Ovary (tissue), 10 donors: ENCODE measurements at places on chromosomes 2 and 18.

GRCh38 chr2:207126724-207127308, 38.9 kb downstream of the KLF7 start:
- no peak for DNase-seq

DNA sequence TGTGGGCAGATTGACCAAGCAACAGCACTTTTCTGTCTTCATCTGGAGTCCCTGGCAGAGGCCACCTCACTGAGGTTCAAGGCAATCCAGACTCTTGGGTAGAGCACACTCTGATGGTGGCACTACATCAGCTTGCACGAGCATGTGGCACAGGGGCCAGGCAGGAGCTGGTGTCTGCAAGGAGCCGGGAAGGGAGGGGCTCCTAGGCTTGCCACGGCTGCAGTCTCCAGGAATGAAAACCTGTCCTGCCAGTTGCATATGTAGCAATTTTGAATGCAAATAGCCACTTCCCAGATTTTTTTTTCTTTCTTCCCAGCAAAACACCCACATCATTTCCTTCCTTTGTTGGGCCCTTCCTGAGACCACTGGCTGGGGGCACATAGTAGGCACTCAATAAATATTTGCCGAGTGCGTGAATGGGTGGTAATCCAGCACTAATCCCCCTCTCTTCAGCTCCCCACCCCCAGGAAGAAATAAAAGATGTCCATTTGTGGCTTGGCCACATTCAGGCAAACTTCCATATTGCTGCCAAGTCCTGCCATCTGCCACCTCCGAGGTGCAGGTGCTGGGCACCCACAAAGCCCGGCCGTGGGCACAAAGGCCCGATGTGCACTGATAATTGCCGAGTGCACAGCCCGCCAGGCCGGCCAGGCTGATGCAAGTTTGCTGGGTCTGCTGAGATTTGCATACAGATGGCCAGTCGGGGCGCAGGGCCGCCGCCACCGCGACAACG, 72.4 kb downstream of the MYCN start:
- DNase-seq = no peak

GRCh38 chr2:151862700-151863099, 34.5 kb upstream of the ARL5A start:
- DNase-seq = no peak

DNA sequence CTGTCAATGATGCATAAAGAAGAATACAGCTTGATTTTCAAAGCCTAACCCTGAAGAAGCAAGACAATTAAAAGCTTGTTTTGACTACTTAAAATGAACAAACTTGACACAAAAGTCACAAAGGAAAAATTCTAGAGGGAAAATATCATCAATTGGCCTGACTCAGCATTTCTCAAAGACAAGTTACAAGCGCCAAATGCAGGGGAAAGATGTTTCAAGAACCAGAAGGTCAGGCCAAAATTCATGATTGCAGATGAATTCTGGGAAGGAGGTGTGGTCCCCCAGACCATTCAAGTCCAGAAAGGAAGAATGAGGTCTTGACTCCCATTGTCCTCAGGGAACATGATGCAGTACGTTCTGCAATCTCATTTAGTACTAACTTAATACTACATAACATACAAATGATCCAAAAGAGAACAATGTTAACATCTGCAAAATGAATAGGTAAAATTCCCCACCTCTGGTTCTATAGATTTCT, 64.5 kb downstream of the FAM210A start:
- no peak for DNase-seq

DNA sequence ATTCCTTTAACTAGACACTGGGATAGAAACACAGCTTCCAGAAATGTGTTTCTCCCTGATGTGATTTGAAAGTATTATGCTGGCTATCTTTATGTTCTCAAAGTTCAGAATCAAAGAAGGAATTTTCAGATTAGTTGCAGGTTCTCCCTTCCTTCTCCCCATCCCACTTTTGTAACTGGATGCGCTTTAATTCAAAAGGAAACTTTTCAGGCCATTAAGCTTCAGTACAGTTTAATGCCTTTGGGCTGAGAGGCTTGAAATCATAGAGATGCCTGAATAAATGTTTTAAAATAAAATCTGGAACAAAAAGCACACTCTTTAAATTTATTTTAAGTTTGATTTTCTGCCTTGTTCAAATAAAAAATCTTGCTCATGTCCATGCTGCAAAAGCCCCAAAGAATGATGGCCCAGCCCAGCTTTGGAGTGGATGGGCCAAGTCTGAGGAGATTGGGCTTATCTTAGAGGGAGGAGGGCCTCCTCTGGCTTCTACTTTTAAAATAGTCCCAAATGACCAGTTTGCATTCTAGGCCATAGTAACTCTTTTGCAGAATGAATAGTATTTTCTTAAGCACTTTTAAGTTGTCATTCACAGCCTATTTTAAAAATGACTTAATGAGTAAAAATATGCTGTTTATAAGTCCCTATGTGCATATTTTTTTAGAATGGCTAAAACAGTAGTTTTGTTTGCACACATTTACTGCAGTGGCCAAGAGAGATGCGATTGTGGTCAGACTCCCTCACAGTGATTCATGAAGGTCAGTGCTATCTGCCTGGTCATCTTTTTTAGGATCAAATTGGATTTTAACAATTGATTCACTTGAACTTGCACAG, 129.2 kb downstream of the MTX2 start:
- no peak for DNase-seq

DNA sequence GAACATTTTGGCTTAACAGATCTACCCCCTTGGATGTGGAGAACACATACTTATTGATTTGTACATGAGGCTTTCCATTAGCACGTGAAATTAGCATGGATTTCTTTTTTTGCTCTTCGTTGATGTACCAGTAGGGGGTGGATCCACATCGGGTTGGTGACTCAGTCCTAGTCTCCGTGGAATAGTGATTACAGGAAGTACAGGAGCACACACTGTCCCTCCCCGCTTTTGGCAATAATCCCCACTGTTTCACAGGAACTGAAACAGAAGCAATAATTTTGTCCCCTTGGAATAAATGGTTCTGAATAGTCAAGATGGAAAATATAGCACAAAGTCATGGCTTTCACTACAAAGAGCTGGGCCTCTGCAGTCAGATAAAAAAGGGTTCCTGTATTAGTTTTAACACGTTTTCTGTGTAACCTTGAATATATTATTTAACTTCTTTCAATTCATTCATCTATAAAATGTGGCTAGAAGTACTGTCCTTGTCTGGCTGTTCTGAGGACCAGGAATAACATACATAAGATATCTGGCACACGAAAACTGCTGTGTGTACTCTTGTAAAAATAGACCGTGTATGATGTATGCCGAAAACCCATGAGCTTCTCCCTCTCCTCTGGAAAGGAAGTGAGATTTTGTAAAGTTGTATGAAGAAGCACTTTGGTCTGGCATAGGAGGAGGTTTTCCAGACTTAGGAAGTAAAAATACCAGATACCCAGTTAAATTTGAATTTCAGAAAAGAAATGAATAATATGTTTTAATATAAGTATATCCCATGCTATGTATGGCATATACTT, 229.2 kb downstream of the GALR1 start:
- DNase-seq = no peak

- no peak for DNase-seq
Observed at GRCh38 chr2:119692954-119693353, 14.0 kb downstream of the TMEM177 start.

GRCh38 chr2:181642086-181642485, 14.8 kb downstream of the CERKL start:
- no peak for DNase-seq

- DNase-seq = no peak
Observed at GRCh38 chr2:126792186-126792585, 106.5 kb upstream of the TEX51 start.

DNA sequence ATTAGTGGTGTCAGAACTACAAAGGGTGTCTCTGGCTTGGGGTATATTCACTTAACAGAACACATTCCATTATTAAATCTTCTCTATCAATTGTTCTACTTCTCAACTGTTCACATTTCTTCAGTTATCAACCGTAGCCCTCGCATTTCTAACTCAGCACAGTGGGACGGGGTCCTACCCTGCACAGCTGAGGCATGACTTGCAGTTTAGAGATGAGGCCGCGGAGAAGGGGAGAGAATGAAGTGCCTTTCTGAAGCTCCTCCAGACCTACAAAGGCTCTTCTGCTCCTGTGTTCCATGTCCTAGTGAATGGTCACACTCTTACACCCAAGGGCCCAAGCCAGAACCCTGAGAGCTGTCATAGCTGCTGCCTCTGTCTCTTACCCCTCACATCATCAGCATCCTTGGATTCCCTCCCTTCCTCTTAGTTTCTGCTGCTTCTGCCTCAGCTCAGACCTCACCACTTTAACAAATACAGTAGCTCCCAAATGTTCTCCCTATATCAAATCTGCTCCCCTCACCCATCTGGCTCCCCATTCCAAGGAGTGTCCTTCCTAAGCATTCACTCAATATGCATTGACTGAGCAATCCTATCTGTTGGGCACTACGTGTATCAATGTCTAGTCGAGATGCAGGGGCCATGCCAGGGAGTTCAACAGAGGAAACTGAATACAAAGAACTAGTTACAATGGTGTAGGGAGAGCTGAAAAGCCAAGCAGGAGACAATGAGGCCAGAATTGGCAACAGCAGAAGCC, 34.3 kb upstream of the MRPL19 start:
- DNase-seq = no peak

DNA sequence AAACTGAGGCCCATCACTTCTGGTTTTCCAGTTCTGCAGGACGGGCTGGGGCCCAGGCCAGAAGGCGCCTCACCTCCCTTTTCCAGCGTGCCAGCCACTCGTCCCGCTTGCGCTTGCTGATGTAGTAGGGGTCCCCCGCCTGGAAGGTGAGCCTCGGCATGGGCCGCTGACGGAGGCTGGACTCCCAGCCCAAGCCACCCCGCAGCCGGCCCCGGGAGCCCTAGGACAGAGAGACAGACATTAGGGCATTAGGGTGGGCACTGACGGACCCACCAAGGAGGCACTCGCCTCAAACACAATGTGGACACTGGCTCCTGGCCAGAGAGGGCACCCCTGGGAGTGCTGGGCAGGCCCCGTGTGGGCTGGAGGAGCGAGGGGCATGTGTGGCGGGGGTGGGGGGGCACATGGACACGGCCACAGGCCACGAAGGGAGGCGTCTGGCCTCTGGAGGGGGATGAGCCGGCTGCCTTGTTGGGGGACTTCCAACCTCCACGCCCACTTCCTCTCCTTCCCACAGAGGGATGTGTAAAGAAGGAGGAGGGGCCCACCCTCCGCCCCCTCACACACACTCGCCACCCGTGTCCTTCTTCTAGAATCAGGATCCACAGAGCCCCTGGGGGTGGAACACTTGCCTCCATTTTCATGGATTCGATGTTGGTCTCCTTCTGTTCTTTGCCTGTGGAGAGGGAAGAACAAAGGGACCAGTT, 66.7 kb downstream of the DNMT3A start:
- peak; percentile 65 for DNase-seq

DNA sequence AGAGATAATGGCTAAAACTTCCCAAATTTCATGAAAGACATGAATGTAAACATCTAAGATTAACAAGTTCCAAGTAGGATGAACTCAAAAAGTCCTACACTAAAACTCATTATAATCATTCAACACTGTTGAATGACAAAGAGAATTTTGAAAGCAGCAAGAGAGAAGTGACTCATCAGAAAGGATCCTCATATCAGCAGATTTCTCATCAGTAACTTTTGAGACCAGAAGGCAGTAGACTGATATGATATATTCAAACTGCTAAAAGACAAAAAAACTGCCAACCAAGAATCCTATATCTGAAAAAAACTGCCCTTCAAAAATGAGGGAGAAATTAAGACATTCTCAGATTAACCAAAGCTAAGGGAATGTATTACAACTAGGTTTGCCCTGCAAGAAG, 130.6 kb upstream of the OTX1 start:
- DNase-seq = no peak

- no peak for DNase-seq
Observed at GRCh38 chr2:122446761-122447160, 691.3 kb downstream of the TSN start.

DNA sequence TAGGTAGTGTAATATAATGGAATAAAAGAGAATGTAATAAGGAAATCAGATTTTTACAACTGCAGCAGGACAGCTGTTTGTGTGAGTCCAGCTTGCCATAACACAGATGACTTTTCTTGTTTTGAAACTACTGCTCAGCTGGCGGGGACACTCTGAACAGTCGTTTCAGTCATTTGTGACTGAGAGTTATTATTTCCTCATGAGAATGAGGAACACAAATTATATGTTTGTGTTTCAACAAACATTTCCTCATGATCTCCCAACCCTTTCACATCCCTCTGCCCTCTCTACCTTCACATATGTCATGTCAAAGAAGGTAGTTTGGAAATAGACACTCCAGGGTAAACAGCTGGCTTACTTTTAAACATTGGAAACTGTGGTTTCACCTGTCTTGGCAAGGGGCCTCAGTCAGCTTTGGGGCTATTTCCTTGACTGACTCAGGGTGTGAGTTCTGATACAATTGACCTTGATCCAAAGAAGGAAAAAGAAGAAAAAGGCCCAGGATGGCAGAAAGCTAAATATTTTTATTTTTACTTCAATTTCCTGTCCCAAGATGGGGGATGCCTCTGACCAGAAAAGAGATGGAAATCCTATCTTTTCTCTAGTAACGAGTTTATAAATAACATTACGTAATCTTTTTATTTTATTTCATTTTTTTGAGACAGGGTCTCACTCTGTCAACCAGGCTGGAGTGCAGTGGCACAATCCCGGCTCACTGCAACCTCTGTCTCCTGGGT, 593 bp downstream of the SP140L start:
- DNase-seq = no peak

DNA sequence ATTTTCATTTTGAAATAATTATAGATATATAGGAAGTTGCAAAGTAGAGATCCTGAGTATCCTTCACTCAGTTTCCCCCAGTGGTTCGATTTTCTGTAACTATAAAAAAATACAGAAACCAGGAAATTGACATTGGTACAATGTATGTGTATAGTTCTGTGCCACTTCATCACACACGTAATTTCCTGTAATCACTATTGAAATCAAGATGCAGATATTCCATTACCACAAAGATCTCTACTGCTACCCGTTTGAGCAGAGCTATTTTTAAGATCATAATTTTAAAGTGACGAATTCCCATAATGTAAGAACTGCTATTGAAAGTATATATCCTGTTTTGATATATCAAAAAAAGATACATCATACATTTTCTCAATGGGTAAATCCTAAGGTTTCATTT, 142.3 kb downstream of the BABAM2 start:
- DNase-seq = no peak

GRCh38 chr2:73468376-73468775, 82.7 kb downstream of the ALMS1 start:
- no peak for DNase-seq

GRCh38 chr2:130759906-130760753, 4.8 kb downstream of the AMER3 start:
- DNase-seq = no peak

DNA sequence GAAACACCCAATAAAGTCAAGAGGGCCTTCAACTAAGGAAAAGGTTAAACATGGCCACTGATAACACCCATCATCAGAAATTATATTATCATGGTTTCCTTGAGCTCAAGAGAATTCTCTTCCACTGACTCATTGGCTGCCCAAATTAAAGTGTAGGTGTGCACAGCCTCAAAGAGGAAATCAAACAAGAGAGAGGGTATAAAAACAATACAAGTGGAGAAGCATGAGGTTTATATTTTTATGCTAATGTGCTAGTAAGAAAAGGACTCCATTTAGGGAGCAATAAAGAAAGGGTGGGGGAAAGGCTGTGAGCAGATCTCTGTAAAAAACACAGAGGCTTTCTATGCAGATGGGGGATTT, 168.8 kb upstream of the VRK2 start:
- no peak for DNase-seq
